ENCODE measurements at places on chromosomes 7 and 10. TPM values are rescaled to one million over a fixed set of nuclear protein-coding genes. Genes with fewer than 3 reads are reported as not detected.

The ACSM6 gene
- not detected for total RNA-seq

The FIS1 gene
- total RNA-seq = 149 TPM

The GNAI1 gene
- 38.7 TPM for total RNA-seq

The LIPK gene
- not detected for total RNA-seq

The ITGB1 gene
- total RNA-seq = 364 TPM

The PRRT4 gene
- total RNA-seq = 8.0 TPM

The COMTD1 gene
- total RNA-seq = 11.7 TPM

The GPR37 gene
- 1.8 TPM for total RNA-seq

The ABLIM1 gene
- 35.0 TPM for total RNA-seq

The CABCOCO1 gene
- 1.3 TPM for total RNA-seq

Measured in motor neuron (in vitro differentiated cells).